ENCODE measurements at places on chromosomes 13 and 19.

DNA sequence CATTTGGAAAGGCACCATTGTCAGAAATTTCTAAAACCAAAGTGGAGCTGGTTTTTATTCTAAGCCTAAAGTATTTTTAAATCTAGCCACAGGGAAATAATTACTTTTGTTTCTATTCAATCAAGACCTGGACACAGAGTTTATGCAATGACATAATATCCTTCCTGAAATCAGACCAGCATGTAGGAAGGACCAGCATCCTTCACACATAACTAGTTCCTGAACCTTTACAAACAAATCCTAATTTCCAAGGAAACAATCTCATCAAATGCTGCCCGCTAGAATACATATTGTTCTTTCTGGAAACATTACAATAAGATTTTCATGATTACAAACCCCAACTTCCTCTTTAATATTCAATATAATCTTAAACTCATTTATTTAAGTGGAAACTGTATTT lies 1.5 kb downstream of the STARD13 start:
- no peak for DNase-seq

GRCh38 chr13:51731759-51732158 lies 72.2 kb downstream of the DHRS12 start:
- DNase-seq: no peak

GRCh38 chr19:9650345-9650744 lies 24.6 kb downstream of the ZNF562 start:
- DNase-seq: no peak

GRCh38 chr19:55081770-55082019 lies 6.0 kb downstream of the EPS8L1 start:
- DNase-seq: no peak

- no peak for DNase-seq
Measured at GRCh38 chr13:112818698-112819045, 128.8 kb downstream of the ATP11A start.

DNA sequence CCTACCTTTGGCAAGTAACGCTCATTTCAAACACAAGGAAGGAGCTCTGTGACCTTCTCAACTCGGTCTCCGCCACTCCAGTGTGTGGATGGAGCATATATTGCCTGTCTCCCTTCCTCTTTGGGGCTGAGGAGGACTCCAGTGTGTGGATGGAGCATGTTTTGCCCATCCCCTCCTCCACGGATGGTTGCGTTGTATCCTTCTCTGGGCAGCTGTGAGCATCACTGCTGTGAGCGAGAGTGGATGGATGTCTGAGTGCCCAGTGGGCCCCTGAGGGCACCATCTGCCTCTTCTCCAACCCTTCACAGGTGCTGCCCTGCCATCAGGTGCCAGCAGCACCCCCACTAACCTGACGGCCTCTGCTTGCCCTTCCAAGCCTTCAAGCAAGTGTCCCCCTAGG lies 186.2 kb downstream of the TEX29 start:
- DNase-seq: no peak

DNA sequence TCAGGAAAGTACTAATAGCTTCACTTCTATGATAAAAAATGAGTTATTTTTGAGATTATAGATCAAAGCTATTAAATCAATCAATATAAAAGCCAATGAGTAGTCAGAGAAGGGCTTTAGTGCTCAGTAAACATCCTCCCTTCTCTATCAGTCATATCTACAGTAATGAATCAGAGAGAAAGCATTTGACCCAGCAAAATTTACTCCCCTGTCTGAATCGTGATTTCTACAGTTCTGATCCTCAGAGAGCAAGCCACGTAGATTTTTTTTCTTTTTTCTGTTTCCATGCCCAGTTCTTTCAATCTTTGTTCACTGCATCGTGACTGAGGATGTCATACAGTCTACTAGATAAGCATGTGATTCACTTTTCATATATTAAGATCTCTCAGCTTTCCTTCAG lies 16.2 kb upstream of the MBNL2 start:
- DNase-seq: no peak

DNA sequence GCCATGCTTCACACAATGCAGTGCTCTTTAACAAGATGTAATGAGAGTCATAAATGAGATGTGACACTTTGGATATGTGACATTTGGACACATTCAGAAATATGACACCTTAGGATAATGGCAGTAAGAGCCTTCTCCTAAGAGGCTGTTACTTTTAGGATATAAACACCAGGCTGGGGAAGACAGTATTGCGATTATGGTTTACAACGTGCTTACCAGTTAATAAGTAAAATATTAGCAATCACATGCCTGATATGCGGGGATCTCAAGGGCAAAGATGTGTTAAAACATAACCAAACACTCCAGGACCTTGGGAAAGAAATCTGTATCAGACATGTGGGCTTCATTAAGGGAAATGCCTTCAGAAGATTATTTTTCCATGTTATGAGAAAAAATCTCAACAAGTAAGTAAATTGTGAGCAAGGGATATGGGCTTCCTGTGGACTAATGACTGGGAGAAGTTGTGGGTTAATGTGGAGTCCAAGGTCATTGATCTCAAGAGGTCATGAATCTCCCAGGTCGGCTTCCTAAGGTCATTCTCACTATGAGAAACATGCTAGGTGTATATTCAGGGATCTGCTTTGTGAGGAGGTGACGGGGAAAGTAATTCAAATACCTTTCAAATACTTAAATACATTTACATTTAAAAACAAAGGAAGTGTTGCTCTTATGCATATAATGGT lies 105.3 kb downstream of the STARD13 start:
- DNase-seq: no peak

GRCh38 chr13:108070491-108070890 lies 144.8 kb downstream of the LIG4 start:
- DNase-seq: no peak

DNA sequence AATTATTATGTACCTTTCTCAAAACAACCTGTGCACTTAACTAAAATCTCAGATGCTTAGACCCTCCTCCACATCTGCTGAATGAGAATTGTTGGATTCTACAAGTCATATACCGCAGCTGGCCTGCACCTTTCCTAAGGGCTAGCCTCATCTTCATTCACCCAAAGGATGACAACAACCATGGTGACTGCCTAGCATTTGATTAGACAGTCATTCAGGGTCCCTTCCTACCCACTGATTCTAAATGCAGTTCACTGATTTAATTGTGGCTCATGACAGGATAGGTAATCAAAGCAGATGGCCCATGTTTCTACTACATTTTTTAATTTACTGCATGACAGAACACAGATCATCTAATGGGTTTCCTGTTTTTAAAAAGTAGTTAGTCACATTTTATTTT lies 551.9 kb upstream of the SLC10A2 start:
- no peak for DNase-seq

DNA sequence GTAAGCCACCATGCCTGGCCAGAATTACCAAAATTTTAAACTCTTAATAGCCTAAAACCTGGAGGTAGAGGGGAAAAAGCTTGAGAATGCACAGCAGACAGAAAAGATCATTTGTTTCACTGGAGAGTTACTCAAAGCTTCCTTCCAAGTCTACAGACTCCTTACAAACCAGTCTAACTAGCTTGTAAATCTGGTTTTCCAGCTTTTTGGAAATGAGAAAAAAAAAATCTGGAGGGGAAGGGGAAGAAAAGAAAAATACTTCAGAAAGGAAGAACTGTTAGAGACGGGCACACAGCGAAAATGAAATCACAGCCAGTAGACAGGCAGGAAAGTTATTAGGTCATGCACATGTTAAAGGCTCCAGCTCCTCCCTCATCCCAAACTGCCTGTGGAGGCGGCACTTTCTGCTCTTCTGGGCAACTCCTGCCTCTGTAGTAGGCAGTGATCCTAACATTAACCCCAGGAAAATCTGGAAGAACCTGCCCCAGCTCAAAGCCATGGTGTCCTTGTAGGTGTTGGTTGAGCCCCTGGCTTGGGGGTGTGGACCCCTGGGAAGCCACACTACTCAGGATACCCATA lies 17.3 kb downstream of the PARP4 start:
- DNase-seq: no peak

- no peak for DNase-seq
Measured at GRCh38 chr19:55339889-55340783, 460 bp downstream of the KMT5C start.

DNA sequence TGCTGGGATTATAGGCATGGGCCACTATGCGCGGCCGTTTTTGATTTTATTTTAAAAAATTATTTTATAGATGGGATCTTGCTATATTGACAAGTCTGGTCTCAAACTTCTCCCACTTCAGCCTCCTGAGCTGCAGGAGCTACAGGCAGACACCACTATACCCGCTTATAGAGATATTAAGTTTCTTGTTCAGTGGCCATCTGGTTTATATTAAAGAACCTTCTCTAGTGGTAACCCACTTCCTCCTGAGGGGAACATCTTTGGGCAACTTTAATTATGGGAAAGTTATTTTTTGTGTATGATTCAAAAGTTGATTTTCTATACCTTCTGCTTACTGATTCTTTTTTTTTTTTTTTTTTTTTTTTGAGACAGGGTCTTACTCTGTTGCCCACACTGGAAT lies 172.7 kb downstream of the KLF5 start:
- no peak for DNase-seq

DNA sequence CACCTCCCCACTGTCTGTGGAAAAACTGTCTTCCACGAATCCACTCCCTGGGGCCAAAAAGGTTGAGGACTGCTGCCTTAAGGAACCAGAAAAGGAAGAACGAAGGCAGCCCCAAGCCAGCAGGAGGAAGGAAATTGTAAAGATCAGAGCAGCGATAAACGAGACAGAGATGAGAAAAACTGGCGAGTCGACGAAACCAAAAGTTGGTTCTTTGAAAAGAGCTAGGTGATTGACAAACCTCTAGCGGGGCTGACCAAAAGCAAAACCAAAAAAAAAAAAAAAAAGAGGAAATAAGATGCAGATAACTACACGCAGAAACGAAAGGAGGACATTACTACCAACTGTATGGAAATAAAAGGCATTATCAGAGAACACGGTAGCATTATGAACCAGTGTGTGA lies 76.9 kb downstream of the GADD45B start:
- DNase-seq: no peak

DNA sequence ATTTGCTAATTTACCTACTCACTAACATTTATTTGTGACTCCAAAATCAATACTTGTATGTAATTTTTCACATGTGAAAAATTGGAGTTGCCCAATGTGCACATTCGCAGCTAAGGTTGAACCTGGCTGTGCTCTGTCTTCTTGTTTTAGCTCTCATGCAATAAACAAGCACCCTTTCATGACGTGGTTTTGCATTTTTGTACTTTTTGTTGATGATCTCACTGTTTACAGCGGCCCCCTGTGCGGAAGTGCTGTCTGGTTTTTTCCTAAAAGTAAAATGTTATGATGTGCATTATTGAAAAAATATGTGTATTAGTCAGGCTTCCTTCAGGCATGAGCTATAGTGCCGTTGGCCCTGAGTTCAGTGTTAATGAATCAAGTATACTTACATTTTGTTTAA lies 18.1 kb downstream of the DGKH start:
- no peak for DNase-seq

GRCh38 chr19:48756686-48757085 lies 1.4 kb downstream of the FGF21 start:
- no peak for DNase-seq

DNA sequence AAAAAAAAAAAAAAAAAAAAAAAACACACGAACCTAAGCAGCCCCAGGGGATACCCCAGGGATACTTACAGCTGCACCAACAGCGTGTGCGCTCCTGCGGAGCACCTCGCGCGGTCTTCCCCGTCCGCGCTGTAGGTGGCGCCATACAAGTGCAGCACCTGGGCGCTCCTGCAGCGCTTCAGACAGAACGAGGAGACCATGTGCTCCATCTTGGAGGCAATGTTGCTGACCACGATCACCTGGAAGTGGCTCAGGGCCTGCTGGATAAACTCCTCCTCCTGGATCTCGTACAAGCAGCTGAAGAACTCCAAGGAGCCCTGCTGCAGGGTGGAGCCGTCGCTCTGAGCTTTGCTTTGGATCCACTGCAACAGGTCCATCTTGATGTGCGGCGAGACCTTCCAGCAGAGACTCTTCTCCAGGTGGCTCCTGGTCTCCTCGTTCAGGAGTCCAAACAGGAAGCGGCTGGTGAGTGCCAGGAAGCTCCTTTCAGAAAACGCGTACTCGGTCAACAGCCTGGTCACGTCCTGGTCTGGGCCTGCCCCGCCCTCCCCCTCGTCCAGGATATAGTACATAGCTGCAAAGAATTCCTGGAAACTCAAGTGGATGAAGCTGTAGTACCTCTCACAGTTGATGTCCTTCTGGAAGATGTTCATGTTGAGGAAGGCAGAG lies 14.5 kb downstream of the NLRP12 start:
- DNase-seq: no peak

DNA sequence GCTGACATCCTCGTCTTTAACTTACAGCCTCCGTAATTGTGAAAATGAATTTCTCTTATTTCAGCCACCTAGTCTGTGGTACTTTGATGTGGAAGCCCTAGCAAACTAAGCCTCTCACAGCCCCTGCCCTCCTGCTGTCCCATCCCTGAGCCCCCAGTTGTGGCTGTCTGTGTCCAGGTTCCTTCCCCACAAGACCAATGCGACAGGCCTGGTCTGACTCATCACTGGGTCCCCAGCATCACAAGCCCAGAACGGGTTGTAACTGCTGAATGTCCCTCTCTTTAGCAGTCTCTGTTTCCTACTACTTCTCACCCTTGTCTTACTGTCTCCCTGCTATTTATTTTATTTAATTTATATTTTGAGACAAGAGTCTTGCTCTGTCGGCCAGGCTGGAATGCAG lies 5.7 kb downstream of the POU2F2 start:
- no peak for DNase-seq

GRCh38 chr19:4401769-4402170 lies 670 bp upstream of the CHAF1A start:
- no peak for DNase-seq

DNA sequence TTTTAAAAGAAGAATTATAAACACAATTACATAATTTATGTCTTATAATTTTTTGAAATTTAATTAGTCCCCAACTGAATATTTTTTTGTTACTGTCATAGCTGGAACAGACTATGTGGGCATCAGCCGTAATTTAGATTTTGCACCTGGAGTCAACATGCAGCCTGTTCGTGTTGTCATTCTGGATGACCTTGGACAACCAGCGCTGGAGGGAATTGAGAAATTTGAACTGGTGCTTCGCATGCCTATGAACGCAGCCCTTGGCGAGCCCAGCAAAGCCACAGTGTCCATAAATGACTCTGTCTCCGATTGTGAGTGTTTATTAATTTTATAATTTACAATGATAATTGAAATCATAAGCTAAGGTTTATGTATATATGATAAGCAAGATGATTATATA lies 142.3 kb downstream of the STOML3 start:
- no peak for DNase-seq

- DNase-seq: no peak
Measured at GRCh38 chr19:54173951-54174834, 1.2 kb upstream of the TMC4 start.

DNA sequence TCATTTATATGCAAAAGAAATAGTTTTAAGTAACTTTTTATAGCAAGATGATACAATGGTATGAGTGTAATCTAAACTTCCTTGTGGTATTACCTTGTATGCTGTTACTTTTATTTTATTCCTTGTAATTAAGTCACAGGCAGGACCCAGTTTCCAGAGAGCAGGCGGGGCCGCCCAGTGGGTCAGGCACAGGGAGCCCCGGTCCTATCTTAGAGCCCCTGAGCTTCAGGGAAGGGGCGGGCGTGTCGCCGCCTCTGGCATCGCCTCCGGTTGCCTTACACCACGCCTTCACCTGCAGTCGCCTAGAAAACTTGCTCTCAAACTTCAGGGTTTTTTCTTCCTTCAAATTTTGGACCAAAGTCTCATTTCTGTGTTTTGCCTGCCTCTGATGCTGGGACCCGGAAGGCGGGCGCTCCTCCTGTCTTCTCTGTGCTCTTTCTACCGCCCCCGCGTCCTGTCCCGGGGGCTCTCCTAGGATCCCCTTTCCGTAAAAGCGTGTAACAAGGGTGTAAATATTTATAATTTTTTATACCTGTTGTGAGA lies 10.2 kb downstream of the PLPPR3 start:
- DNase-seq: no peak

Data from cortex of kidney (tissue), 1 donor.